Activated naive CD4-positive, alpha-beta T cell treated with anti-CD3 and anti-CD28 coated beads for 36 hours (primary cell): ENCODE measurements at places on chromosomes 4 and X. TPM values are rescaled to one million over a fixed set of nuclear protein-coding genes. Genes with fewer than 3 reads are reported as not detected.

Gene RNF212
- total RNA-seq = 2.2 TPM

Gene GUCY1A1
- not detected for total RNA-seq

Gene NUDT6
- total RNA-seq = 5.1 TPM

Gene BEND2
- total RNA-seq = not detected

Gene EFHC2
- 0.79 TPM for total RNA-seq

Gene TGIF2LX
- total RNA-seq = not detected

Gene STK32B
- total RNA-seq = not detected

Gene EXOC1L
- not detected for total RNA-seq

Gene FAM47A
- total RNA-seq = not detected

Gene SLC34A2
- not detected for total RNA-seq

Gene TEC
- total RNA-seq = 3.4 TPM

- H3K4me1 ChIP-seq = peaks cover 4% of the 10 kb centered on the region
- H3K27me3 ChIP-seq = no peaks in the 10 kb centered on the region
- H3K27ac ChIP-seq = no peak overlapping the region
- DNase-seq = peak; percentile 44
- H3K4me3 ChIP-seq = no peak overlapping the region
- no peaks in the 10 kb centered on the region for H3K36me3 ChIP-seq
Measured at GRCh38 chrX:110145854-110146253, 142.9 kb downstream of the TMEM164 start.

DNA sequence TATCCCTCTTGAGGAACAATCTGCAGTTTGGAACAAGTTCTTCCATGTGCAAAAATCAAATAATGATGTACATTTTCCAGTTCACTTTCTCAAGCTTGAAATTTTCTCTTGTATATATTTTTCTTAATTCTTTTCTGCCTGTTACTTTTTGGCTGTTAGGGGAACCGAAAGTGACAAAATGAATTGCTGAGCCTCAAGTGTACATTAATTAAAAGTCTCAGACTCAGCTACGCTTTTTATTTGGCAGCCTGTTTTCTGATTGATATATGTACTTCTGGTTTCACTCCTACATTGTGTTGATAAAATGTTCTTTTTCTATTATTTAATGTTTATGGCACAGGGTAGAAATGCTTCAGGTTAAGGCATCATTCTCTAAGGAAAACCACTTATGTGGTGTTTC lies 999.5 kb downstream of the PDHA2 start:
- no peaks in the 10 kb centered on the region for H3K4me1 ChIP-seq
- no peak overlapping the region for H3K27ac ChIP-seq
- H3K36me3 ChIP-seq = no peaks in the 10 kb centered on the region
- no peak for DNase-seq
- no peak overlapping the region for H3K4me3 ChIP-seq

DNA sequence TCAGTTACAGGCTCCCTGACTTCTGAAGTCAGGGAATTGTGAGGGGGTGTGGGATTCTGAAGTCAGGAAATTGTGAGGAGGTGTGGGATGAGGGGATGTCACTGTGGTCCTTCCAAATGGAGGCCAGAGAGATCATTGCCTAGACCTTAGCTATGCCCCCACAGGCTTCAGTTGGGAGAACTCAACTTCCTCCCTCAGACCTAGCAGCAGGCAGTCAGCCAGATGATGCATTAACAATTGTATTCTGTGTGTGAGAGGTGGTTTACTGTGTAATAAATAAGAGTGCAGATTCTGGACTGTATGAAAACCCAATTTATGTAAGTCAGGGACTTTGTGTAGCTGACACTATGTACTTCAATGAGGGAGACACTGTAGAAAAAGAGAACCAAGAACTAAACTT lies 65.7 kb downstream of the FREM3 start:
- no peak for DNase-seq
- no peaks in the 10 kb centered on the region for H3K27me3 ChIP-seq
- no peaks in the 10 kb centered on the region for H3K4me1 ChIP-seq
- no peak overlapping the region for H3K4me3 ChIP-seq
- H3K27ac ChIP-seq = no peak overlapping the region

GRCh38 chr4:8351931-8352367 lies 82.4 kb downstream of the HTRA3 start:
- no peak overlapping the region for H3K27ac ChIP-seq
- H3K4me1 ChIP-seq = no peaks in the 10 kb centered on the region
- H3K36me3 ChIP-seq = no peaks in the 10 kb centered on the region
- no peak for DNase-seq

- H3K27me3 ChIP-seq = no peaks in the 10 kb centered on the region
- H3K4me3 ChIP-seq = no peak overlapping the region
- no peaks in the 10 kb centered on the region for H3K36me3 ChIP-seq
- H3K4me1 ChIP-seq = no peaks in the 10 kb centered on the region
Measured at GRCh38 chr4:20326977-20327376, 75.3 kb downstream of the SLIT2 start.

DNA sequence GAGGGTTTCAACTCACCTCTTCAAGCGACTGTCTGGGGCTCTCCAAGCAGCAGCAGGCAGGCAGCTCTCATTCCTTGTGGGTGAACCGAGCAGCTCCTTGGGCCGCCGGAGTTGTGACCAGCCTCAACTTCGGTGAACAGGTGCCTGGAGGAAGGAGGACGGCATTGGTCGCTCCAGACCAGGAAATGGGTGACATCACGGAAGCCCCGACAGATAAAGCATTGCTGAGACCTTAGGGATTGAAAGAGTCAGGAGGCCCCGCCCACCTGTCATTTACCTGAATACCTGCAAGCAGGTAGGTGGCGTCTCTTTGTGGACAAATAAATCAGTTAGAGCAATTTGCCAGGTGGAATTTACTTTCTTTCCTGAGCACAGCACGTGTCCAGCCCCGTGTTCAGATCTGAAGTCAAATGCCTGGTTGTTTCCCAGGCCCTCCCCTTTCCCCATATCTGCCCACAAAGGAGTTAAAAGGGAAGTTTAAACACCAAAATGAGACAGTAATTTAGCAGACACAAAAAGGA lies at the start of gene LNX1:
Gene LNX1 (minus strand): TSS at position 115 of the 521 bp plus-strand sequence. CDS start 17,484 bp downstream, outside the sequence.
- peak within 1 kb of the TSS; percentile 39 for H3K4me3 ChIP-seq
- H3K27me3 ChIP-seq = peaks cover 52% of the 10 kb centered on the region
- DNase-seq = peak; percentile 17
- H3K27ac ChIP-seq = no peak within 1 kb of the TSS
- H3K36me3 ChIP-seq = no peaks in the 10 kb centered on the region
- peaks cover 12% of the 10 kb centered on the region for H3K4me1 ChIP-seq

- no peaks in the 10 kb centered on the region for H3K36me3 ChIP-seq
- H3K27me3 ChIP-seq = no peaks in the 10 kb centered on the region
- no peak overlapping the region for H3K4me3 ChIP-seq
- H3K4me1 ChIP-seq = no peaks in the 10 kb centered on the region
Measured at GRCh38 chrX:148643460-148643859, 143.0 kb downstream of the AFF2 start.

GRCh38 chr4:675036-675882 lies 917 bp downstream of the MYL5 start:
- peaks cover 15% of the 10 kb centered on the region for H3K4me1 ChIP-seq
- no peaks in the 10 kb centered on the region for H3K27me3 ChIP-seq
- H3K27ac ChIP-seq = peak overlapping the region; percentile 84

DNA sequence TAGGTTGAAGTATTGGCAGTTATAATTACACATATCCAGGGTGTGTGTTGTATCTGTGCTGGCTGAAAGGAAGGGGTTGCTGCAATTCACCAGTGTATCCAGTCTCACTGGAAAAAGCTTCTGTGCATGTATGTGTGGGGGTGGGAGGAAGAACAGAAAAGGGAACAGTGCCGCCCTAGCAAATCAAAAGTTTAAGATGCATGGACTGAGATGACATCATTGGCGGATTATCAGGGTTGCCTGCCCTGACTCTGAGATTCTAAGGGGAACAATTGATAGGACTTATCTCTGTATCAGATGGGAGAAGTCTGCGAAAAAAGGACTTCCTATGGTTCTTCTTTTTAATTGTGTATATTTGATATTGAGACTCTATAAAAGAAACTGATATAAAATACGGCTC lies 3.5 kb downstream of the SLC25A43 start:
- H3K4me1 ChIP-seq = peaks cover 11% of the 10 kb centered on the region
- peaks cover under 1% of the 10 kb centered on the region for H3K36me3 ChIP-seq
- H3K4me3 ChIP-seq = no peak overlapping the region
- no peaks in the 10 kb centered on the region for H3K27me3 ChIP-seq

- no peaks in the 10 kb centered on the region for H3K36me3 ChIP-seq
- DNase-seq = no peak
- no peaks in the 10 kb centered on the region for H3K27me3 ChIP-seq
- H3K4me1 ChIP-seq = no peaks in the 10 kb centered on the region
Measured at GRCh38 chrX:17160975-17161374, 214.0 kb upstream of the NHS start.

- no peak for DNase-seq
- H3K27ac ChIP-seq = no peak overlapping the region
- H3K27me3 ChIP-seq = peaks cover 14% of the 10 kb centered on the region
- H3K4me3 ChIP-seq = no peak overlapping the region
- H3K36me3 ChIP-seq = no peaks in the 10 kb centered on the region
Measured at GRCh38 chr4:140284456-140284855, 89.0 kb upstream of the SCOC start.

GRCh38 chr4:31045151-31045550 lies 325.0 kb downstream of the PCDH7 start:
- no peak overlapping the region for H3K27ac ChIP-seq
- H3K27me3 ChIP-seq = no peaks in the 10 kb centered on the region
- no peak for DNase-seq
- no peaks in the 10 kb centered on the region for H3K4me1 ChIP-seq
- H3K4me3 ChIP-seq = no peak overlapping the region

- no peak for DNase-seq
- no peaks in the 10 kb centered on the region for H3K27me3 ChIP-seq
- no peak overlapping the region for H3K4me3 ChIP-seq
- no peaks in the 10 kb centered on the region for H3K4me1 ChIP-seq
- H3K27ac ChIP-seq = no peak overlapping the region
- no peaks in the 10 kb centered on the region for H3K36me3 ChIP-seq
Measured at GRCh38 chr4:175376287-175376977, 435.6 kb downstream of the GPM6A start.

DNA sequence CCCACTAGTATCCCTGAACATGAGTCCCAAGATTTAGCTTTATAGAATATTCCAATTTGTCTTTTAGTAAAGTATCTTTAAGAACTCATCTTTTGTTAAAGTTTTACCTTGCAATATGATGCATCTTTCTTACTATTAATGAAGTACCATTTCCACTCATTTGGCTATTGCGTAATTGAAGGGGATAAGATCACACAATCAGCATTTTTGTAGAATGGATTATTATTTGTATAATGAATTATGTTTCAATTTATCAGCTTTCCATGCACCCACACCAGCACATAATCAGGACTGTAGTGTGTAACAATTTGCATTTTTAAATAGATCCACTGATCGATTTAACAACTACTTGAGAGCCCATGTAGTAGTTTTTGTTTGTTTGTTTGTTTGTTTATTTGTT lies 1364.9 kb upstream of the IGFBP7 start:
- no peak overlapping the region for H3K4me3 ChIP-seq
- H3K36me3 ChIP-seq = no peaks in the 10 kb centered on the region
- H3K27me3 ChIP-seq = no peaks in the 10 kb centered on the region
- H3K4me1 ChIP-seq = no peaks in the 10 kb centered on the region
- H3K27ac ChIP-seq = no peak overlapping the region
- DNase-seq = no peak

DNA sequence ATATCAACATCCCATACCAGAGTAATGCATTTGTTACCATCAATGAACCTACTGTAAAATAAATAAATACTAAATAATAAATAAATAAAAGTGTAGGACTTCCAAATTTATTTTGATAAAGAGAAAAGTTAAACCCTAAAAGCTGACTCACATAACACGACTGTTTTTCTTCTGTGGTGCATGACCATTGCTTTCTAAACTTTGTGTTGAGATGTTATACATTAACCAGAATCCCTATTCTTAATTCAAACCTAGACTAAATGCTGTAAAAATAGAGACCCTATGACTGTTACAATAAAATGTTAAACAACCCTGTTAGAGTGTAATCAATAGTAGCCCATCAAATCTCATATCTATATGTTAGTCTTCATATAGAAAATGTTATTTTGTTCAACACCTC lies 20.9 kb upstream of the PRMT9 start:
- DNase-seq = no peak
- peaks cover 3% of the 10 kb centered on the region for H3K27me3 ChIP-seq
- no peak overlapping the region for H3K4me3 ChIP-seq
- H3K36me3 ChIP-seq = no peaks in the 10 kb centered on the region
- no peak overlapping the region for H3K27ac ChIP-seq
- H3K4me1 ChIP-seq = no peaks in the 10 kb centered on the region

DNA sequence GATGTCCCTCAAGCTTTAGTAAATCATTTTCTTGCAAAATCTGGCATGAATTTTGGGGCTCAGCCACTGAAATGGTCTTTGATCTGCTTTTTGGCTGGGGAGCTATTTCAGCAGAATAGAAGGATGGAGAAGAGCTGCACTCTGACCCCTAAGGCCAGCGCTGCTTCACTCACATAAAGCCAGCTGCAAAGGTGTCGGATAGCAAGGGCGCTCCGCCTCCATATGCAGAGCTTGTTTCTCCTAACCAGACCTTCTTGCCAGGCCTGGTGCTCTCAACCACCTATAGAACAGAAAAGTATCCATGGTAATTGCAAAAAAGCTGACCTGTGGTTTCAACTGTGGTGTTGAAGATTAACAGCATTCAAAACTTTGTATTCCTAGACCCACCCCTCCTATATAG lies 24.1 kb upstream of the COQ2 start:
- no peaks in the 10 kb centered on the region for H3K4me1 ChIP-seq
- H3K27me3 ChIP-seq = no peaks in the 10 kb centered on the region
- peaks cover 11% of the 10 kb centered on the region for H3K36me3 ChIP-seq
- DNase-seq = no peak

DNA sequence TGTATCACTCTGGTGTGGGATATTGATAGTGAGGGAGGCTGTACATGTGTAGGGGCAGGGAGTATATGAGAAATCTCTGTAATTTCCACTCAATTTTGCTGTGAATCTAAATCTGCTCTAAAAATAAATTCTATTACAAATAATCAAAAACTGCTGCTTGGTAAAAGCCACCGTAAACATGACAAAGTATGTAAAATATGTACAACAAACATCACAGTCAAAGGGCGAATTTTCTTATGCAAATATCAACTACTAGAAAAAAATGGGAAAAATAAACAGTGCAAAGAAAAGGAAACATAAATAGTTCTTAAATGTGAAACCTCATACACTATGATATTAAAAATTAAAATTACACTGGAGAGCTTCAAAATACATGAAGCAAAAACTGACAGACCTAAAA lies 105.1 kb upstream of the DCLK2 start:
- H3K4me3 ChIP-seq = no peak overlapping the region
- no peaks in the 10 kb centered on the region for H3K4me1 ChIP-seq
- no peak for DNase-seq
- H3K27ac ChIP-seq = no peak overlapping the region
